ENCODE measurements at places on chromosomes 13 and 19. TPM values are rescaled to one million over a fixed set of nuclear protein-coding genes. Genes with fewer than 3 reads are reported as not detected.
A peak's percentile ranks its signal among the peaks of the same experiment; 100 is the strongest.

DNA sequence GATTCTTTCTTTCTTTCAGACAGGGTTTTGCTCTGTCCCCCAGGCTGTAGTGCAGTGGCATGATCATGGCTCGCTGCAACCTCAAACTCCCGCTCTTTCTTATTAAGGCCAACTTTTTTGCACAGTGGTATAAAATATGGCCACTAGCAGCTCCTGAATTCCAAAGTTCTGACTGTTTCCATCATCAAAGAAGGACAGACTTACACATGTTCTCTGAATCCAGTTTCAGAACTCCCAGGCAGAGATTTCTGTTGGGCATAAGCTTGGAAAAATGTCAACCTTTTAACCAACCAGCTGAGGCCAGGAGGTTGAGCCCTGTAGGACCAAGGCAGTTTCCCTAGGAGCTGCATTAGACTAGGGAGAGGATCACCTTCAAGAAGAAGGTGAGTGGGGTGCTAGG, 184.1 kb downstream of the HS6ST3 start:
- H3K4me1 ChIP-seq: no peaks in the 10 kb centered on the region
- DNase-seq: no peak

GRCh38 chr19:51919606-51920005, 7.7 kb upstream of the ZNF613 start:
- no peaks in the 10 kb centered on the region for H3K27me3 ChIP-seq
- no peak overlapping the region for H3K27ac ChIP-seq
- H3K4me3 ChIP-seq: no peak overlapping the region
- H3K36me3 ChIP-seq: no peaks in the 10 kb centered on the region
- no peaks in the 10 kb centered on the region for H3K4me1 ChIP-seq

Gene PSG11
- total RNA-seq: not detected

GRCh38 chr19:50039968-50040367, 14.2 kb downstream of the ZNF473 start:
- no peaks in the 10 kb centered on the region for H3K4me1 ChIP-seq
- DNase-seq: no peak
- no peak overlapping the region for H3K4me3 ChIP-seq
- H3K27ac ChIP-seq: no peak overlapping the region
- no peaks in the 10 kb centered on the region for H3K27me3 ChIP-seq

GRCh38 chr13:76783798-76784197, 102.4 kb downstream of the KCTD12 start:
- no peaks in the 10 kb centered on the region for H3K27me3 ChIP-seq
- no peaks in the 10 kb centered on the region for H3K36me3 ChIP-seq
- peak; percentile 71 for DNase-seq
- H3K4me1 ChIP-seq: no peaks in the 10 kb centered on the region
- no peak overlapping the region for H3K27ac ChIP-seq

Gene PLEKHA4
- 10.7 TPM for total RNA-seq

DNA sequence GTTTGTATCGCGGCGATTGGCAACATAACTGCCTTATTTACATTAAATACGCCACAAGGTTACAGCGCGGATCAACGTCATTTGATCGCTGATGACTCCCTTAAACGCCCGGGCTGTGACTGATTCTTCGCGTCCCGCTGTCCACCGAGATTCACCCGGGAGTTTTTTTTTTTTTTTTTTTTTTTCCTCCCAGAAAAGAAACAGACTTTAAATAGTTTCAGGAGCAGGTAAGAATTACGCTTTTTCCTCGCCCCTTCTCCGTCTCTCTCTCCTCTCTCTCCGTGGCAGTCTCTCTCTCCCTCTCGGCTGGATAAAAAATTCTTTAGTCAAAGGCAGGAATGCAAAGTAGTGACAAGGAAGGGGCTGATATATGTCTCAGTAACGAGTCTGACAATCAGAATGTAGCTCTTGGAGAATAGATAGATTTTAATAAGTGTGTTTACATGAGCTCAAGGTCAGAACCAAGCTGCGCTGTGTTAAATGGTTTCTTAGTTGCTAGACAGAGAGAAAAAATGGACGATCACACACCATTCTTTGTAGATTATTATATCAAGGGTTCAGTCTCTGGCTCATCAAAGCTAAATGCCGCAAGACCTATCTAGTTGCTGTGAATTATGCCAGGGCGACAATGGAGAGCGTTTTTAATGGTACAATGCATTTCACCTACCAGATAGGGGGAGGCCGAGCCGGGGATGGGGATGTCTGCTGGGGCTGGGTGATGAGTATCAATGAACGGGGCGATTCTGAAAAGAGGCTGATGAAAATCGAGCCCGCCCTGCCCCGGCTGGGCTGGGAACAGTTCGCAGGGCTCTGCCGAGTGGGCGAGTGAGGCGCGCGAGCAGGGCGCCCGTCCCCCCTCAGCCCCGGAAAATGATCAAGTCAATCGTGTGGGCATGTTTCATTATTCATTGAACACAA, 147.2 kb upstream of the ZNF536 start:
- H3K27me3 ChIP-seq: peaks cover 96% of the 10 kb centered on the region
- no peaks in the 10 kb centered on the region for H3K36me3 ChIP-seq
- H3K27ac ChIP-seq: no peak overlapping the region

Gene TNFRSF19
- 9.7 TPM for total RNA-seq

All from endodermal cell (in vitro differentiated cells).